ENCODE measurements at places on chromosomes 3 and 15.

DNA sequence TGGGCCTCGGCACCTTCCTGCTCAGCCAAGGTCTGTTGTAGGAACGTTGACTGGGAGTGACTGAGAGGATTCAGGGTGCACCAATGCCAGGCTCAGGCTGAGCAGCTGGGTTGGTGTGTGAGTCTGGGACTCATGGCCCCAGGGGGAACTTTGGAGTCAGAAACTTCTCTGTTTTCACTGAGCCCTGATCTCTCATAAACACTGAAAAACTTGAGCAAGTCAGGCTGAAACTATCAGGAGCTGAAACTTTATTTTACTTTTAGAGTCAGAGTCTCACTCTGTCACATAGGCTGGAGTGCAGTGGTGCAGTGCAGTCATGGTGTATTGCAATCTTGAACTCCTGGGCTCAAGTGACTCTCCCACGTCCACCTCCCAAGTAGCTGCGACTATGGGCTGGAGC, 3.0 kb downstream of the TRAK1 start:
- DNase-seq = no peak

DNA sequence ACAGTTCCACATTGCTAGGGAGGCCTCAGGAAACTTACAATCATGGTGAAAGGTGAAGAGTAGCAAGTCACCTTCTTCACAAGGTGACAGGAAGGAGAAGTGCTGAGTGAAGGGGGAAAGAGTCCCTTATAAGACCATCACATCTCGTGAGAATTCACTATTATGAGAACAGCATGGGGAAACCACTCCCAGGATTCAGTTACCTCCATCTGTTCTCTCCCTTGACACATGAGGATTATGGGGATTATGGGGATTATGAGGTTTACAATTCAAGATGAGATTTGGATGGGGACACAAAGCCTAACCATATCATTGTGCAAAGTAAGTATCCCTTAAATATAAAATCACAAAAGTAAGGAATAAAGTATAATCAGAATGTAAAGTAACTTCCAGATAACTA, 375.9 kb upstream of the NAALADL2 start:
- DNase-seq = no peak

- no peak for DNase-seq
These were observed 158.5 kb upstream of the SMAD3 start for GRCh38 chr15:66906668-66907614.

GRCh38 chr3:159749406-159749805, 239.2 kb upstream of the IL12A start:
- DNase-seq = no peak

- DNase-seq = no peak
These were observed 17.1 kb upstream of the IDH2 start for GRCh38 chr15:90119367-90119766.

DNA sequence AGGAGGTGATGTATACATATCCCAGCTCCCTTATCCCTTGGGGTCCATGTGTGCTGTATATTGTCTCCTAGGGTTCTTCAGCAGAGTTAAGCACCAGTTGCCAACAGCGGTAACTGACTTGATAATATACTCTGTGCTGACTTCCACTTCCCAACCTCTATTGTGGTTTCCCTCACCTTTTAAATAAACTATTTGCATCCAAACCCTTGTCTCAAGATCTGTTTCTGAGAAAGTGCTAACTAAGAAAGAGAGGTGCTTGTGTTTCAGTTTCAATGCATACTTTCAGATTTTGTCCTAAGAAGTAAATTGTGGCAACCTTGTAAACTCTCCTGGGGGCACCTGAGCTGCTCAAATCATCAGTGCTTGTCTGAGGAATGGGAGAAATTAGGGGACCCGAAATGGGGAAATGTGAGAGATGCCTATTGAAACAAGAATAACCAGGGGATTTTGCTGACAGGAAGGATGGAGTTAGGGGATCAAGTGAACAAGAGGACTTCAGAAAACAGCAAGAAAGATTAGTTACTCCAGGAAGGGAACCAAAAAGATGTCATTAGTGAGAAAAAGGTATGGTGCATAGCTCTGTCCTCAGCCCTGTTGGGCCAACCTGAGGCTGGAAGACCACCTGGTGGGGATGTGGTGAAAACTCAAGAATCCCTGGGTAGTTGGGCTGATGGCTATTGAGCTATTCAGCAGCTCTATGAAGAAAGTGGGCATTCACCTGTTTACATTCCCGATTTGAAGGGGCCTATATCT, 50.9 kb upstream of the MRPL3 start:
- DNase-seq = no peak

GRCh38 chr15:100730655-100731266, 128.4 kb downstream of the ASB7 start:
- DNase-seq = no peak

DNA sequence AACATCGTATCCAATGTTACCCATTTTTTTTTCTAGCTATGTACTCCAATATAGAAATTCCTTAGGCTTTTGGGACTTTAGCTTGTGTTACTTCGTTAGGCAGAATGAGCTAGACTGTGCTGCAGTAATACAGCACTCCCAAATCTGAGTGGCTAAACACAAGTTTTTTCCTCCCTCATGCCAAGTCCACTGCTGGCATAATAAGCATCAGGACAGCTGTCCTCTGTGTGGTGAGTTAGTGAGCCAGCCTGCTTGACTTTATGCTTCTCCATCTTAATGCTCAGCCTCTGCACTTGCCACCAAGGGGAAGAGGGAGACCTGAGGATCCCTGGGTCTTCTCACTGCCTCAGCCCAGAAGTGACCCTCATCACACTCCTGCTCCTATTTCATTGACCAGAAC, 18.2 kb upstream of the ACOX2 start:
- DNase-seq = no peak

DNA sequence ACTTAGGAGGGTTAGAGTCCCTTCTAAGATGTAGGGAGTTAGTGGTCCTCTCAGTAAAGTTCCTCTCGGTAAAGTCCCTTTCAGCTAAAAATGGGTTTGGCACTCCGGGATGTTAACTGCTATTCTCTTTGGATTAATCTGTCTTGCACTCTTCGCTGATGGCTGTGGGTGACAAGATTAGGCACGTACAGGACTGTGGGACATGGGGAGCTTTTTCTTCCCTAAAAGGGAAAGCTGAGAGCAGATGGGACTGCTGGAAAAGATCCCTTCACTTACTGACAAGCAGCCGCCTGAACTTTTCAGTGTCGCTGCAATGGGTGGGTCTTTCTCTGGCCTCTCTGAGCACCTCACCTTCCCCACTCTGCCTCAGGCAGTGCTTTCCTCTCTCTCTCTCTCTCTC, 16.4 kb upstream of the HHATL start:
- DNase-seq = no peak

DNA sequence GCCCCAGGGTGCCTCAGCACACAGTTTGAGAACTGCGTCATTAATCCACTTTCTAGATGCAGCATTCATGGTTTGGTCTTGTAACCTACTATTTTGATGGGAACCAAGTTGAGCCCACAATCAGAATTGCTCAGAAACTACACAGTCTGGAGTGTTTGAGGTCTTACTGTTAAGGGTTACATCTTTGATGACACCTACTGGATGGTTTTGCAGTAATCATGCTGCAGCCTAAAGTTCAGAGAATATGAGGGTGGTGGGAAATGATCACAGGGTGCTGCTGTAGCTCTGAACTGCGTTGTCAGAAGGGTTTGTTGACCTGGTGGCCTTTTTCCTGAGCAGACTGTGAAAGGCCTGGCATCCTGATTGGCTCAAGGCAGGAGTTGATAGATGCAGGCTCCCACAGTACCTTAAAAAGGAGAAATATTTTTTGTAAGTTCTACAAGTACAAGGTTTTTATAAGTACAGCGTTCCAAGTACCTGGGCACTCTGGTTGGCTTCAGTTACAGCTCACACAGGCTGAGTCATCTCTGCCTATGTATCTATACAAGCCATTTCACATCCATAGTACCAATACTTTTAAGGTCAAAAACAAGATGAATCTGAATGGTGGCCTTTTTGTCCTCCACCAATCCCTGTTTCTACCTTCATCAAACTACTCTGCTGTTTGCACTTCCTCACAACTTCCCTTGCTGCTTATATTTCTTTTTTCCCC, 60.5 kb upstream of the ACKR4 start:
- no peak for DNase-seq

DNA sequence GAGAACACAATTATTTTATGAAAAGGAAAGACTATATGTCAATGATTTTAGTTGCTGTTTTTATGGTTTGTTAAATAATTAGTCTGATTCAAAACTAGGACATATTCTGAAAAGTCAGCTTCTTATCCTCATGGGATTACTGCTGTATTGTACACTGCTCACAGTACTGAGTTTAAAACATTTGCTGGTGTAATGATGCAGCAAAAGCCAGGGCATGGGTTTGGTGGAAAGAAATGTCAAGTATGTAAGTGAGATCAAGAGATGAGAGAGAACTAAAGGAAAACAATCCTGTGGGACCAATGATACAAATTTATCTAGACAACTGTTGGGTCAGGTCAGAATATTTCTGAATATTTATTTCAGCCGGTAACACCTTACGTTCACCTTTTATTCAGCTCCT, 210.1 kb upstream of the ARHGEF26 start:
- no peak for DNase-seq

GRCh38 chr3:64501298-64501906, 186.4 kb downstream of the ADAMTS9 start:
- DNase-seq = peak; percentile 17

DNA sequence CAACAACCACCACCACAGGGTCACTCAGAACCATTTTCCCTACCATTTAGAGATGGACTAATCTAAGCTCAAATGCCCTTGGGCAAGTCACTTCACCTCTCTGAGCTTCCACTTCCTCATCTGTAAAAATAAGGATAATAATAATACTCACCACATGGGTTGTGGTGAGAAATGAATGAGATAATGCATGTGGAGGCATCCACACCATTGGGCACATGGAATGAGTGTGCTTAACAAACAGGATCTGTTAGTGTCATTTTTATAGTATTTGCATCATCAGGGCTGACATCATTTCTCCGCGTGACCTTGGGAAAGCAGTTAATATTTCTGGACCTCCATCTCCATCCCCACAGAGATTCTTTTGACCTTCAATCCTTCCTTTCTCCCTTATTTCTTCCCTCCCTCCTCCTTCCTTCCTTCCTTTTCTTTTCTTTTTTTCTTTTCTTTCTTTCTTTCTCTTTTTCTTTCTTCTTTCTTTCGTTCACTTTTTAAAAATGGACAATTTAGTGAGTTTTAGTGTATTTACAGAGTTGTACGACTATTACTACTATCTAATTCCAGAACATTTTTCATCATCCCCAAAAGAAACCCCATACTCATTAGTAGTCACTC, 7.7 kb upstream of the RFT1 start:
- DNase-seq = no peak

- DNase-seq = no peak
These were observed 1.7 kb downstream of the RORA start for GRCh38 chr15:61227269-61227949.

DNA sequence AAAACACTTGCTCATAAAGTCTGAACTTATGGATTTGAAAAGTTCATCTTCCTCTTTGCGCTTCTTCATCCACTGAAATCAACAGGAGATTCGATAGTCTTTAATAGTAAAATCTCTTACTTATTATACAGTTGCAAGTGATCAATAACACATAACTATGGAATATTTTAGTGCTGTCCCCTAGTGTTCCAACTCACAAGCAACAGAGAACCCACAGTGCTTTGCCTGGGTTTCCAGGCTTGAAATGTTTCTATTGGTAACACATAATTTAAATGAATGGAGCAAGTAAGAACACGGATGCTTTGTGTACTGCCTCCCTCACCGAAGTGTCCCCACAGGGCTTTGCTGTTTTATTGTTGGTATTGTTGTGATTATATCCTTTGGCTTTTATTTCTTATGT, 93.5 kb downstream of the WDR72 start:
- no peak for DNase-seq

DNA sequence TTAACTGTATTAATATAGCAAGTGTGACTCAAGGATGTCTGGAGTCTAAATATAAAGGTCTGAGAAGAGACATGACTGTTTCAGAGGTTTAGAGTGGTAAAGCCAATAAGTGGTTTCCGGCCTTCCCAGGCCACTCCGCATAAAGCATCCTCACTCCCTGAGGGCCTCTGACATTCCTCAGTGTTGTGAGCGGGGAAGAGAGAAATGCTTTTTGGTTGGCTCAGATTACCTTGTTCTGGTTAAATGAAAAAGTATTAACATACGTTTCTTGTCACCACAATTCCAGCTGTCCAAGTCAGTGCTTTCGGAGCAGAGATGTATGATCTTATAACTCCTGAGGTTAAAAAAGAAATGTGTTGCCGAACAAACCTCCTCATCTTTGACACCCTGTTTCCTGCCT, 103.8 kb downstream of the RBMS3 start:
- no peak for DNase-seq

GRCh38 chr15:62653122-62653521, 389.4 kb upstream of the TPM1 start:
- DNase-seq = no peak

DNA sequence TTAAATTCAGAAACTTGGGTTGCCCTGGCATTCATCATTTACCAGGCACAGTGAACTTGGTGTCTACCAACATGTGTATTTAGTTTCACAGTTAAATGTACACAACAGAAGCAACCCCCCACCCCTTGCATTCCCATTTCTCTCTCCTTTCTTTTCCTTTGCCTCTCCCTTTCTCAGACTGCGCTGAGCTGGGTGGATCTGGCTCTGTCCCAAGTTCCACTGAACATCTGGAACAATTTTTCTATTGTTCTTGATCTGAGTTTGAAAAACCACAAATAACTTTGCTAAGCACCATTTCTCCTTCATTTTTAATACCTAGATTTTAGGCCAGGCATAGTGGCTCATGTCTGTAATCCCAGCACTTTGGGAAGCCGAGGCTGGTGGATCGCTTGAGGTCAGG, 242.2 kb downstream of the ABHD5 start:
- DNase-seq = no peak

- no peak for DNase-seq
These were observed 11.4 kb downstream of the CD86 start for GRCh38 chr3:122066331-122067213.

GRCh38 chr15:75136118-75136517, 65.6 kb upstream of the C15orf39 start:
- DNase-seq = no peak

DNA sequence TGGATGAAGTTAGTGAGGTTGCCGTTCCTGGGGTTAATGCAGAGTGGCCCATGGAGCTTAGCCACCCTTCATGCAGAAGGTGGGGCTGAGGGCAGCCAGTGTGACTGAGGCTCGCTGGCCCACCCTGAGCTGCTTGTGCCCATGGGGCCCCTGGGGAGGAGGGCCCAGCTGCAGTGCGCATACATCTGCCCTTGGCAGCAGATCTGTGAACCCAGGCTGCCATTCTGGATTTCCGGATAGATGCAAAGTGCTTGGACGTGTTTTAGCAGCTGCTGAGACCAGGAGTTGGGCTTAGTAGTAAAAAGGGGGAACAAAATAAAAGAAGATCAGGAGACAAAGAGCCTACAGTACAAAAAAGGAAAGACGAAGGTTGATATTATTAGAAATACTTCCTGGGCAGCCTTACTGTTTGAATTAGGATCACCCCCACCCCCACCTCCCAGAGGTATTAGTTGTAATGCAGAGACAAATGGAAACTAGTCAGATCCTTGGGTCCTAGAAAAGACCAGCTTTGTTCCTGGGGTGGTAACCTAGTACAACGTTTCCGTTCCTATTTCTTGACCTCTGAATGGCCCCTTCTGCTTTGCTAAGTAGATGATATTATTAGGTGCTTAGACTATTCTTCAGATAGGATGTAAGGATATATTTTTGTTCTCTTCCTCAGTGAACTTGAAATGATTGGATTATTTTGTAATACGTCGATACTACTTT, 70.2 kb downstream of the IGF1R start:
- DNase-seq = no peak

GRCh38 chr3:55313666-55314065, 173.4 kb downstream of the WNT5A start:
- DNase-seq = no peak

- no peak for DNase-seq
These were observed 113.5 kb downstream of the GHSR start for GRCh38 chr3:172334671-172335207.

GRCh38 chr3:176447369-176447768, 749.9 kb downstream of the TBL1XR1 start:
- DNase-seq = no peak
